Common myeloid progenitor, CD34-positive (primary cell): ENCODE measurements at places on chromosomes 1 and 21.

DNA sequence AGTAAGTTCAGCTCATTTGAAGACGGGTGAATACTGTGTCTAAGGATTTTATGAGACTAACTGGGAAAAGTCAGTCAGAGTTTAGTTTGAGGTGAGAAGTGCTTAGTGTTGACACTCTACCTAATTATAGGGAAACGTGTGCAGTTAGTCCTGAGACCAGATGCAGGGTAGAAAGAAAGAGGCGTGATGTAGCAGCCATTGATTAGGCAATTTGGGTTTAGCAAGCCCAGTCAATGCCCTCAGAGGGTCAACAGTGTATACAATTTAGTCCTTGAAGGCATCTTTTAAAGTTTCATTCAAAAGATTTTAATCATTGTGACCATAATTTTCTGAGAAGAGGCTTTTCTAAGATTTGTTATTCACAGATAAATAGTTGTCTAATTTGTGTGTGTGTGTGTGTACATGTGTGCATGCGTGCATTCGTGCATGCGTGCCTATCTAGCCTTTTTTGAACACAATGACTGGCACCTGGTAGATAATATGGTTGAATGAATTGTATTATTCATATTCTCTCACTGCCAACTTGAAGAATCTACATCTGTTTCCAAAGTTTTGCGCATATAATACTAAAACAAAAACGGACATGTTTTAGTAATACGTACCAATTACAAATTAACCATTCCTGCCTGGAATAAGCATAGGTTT is 332.9 kb downstream of the SRGAP2C start:
- H3K4me1 ChIP-seq: peaks cover 3% of the 10 kb centered on the region
- H3K27ac ChIP-seq: no peak overlapping the region
- H3K4me3 ChIP-seq: no peak overlapping the region
- no peaks in the 10 kb centered on the region for H3K27me3 ChIP-seq
- no peak for DNase-seq

GRCh38 chr1:111833334-111833733 is 77.6 kb downstream of the DDX20 start:
- H3K36me3 ChIP-seq: no peaks in the 10 kb centered on the region
- H3K27me3 ChIP-seq: no peaks in the 10 kb centered on the region
- no peaks in the 10 kb centered on the region for H3K4me1 ChIP-seq
- no peak overlapping the region for H3K27ac ChIP-seq
- peak; percentile 1 for DNase-seq

GRCh38 chr1:17719874-17720273 is 35.3 kb upstream of the ACTL8 start:
- DNase-seq: peak; percentile 31
- peaks cover 3% of the 10 kb centered on the region for H3K4me1 ChIP-seq
- H3K27ac ChIP-seq: no peak overlapping the region
- no peaks in the 10 kb centered on the region for H3K36me3 ChIP-seq
- H3K4me3 ChIP-seq: no peak overlapping the region

DNA sequence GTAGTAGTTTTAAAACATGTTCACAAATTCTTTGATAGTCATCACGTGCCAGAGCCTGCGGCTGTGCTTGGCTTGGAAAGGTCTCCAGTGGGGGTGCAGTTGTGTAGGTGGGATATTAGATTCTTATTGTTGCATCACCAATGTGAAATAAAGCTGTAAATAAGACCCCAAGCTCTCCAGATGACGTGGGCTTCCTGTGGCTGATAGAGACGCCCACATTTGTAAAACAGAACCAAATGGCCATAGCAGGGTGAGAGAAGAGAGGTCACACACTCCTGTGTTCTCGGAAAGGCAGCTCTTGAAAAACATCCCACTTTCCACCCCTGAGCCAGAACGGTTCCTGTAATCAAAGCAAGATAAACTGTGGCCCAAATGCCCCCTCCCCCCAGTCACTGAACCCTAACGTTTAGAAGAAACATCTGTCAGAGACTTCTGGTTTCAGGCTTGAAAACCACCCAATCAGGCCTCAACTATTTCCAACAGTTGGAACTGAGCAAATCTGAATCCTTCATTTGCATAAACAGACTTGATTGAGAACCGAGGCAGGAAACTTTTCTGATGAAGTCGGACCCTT is 6.6 kb upstream of the NTPCR start:
- H3K36me3 ChIP-seq: no peaks in the 10 kb centered on the region
- no peak overlapping the region for H3K4me3 ChIP-seq
- H3K27ac ChIP-seq: no peak overlapping the region
- no peak for DNase-seq
- no peaks in the 10 kb centered on the region for H3K4me1 ChIP-seq
- no peaks in the 10 kb centered on the region for H3K27me3 ChIP-seq
